SK-MEL-5 (cell line): ENCODE measurements at places on chromosomes 6 and 20. TPM values are rescaled to one million over a fixed set of nuclear protein-coding genes. Genes with fewer than 3 reads are reported as not detected.

Gene UNC93A
- total RNA-seq = not detected in 2 replicates

Gene PHACTR1
- total RNA-seq = 2.8 and 2.9 TPM in 2 replicates

Gene HLA-DMA
- total RNA-seq = 34.0 and 35.3 TPM in 2 replicates

Gene WFDC5
- not detected in 2 replicates for total RNA-seq

Gene PPP1R18
- 15.5 and 18.5 TPM in 2 replicates for total RNA-seq

Gene JPH2
- total RNA-seq = 0.08 and 0.13 TPM in 2 replicates

Gene CPNE5
- 0.63 TPM in 1 of 2 replicates, not detected in the other for total RNA-seq

Gene CEP43
- 11.1 and 13.2 TPM in 2 replicates for total RNA-seq

Gene LGSN
- total RNA-seq = 0.32 TPM in 1 of 2 replicates, not detected in the other

Gene CHRNA4
- not detected in 2 replicates for total RNA-seq

Gene HUS1B
- total RNA-seq = 0.16 and 0.56 TPM in 2 replicates

Gene TPD52L1
- total RNA-seq = 53.6 and 54.5 TPM in 2 replicates

Gene PLA2G7
- total RNA-seq = 0.19 and 0.53 TPM in 2 replicates

Gene C20orf202
- total RNA-seq = not detected in 2 replicates

Gene GLP1R
- not detected in 2 replicates for total RNA-seq

Gene RIPK1
- total RNA-seq = 28.3 and 29.6 TPM in 2 replicates

Gene THBD
- total RNA-seq = not detected in 2 replicates

Gene FKBP1C
- 0.98 and 1.4 TPM in 2 replicates for total RNA-seq

Gene KCNB1
- 0.05 TPM in 1 of 2 replicates, not detected in the other for total RNA-seq

Gene RWDD1
- 53.8 and 57.2 TPM in 2 replicates for total RNA-seq

Gene CRIP3
- not detected in 2 replicates for total RNA-seq

Gene SIGLEC1
- not detected in 2 replicates for total RNA-seq

Gene ARMC2
- total RNA-seq = 2.6 and 3.4 TPM in 2 replicates

Gene SPDEF
- not detected in 2 replicates for total RNA-seq

Gene ATAT1
- total RNA-seq = 1.8 and 3.9 TPM in 2 replicates

Gene HAO1
- total RNA-seq = not detected in 2 replicates

Gene TBX18
- 10.1 and 13.4 TPM in 2 replicates for total RNA-seq

Gene HLA-DQA1
- 0.08 and 0.37 TPM in 2 replicates for total RNA-seq

Gene WFDC10B
- total RNA-seq = not detected in 2 replicates

Gene MAP7
- total RNA-seq = 32.5 and 33.0 TPM in 2 replicates

Gene PRSS16
- 4.9 and 5.2 TPM in 2 replicates for total RNA-seq

Gene KIF6
- total RNA-seq = 20.5 and 23.6 TPM in 2 replicates

Gene GCNT2
- 38.6 and 39.8 TPM in 2 replicates for total RNA-seq

Gene CALHM4
- total RNA-seq = 0.16 TPM in 1 of 2 replicates, not detected in the other

Gene SYCP2
- 3.9 and 4.9 TPM in 2 replicates for total RNA-seq

Gene KIF3B
- total RNA-seq = 22.1 and 26.5 TPM in 2 replicates

Gene GRM4
- not detected in 2 replicates for total RNA-seq

Gene TNF
- not detected in 2 replicates for total RNA-seq

Gene FGD2
- total RNA-seq = 0.08 TPM in 1 of 2 replicates, not detected in the other

Gene OR2B6
- total RNA-seq = not detected in 2 replicates

Gene SCRT2
- total RNA-seq = not detected in 2 replicates

Gene BTNL2
- not detected in 2 replicates for total RNA-seq

Gene TBXT
- total RNA-seq = not detected in 2 replicates

Gene NKAPL
- total RNA-seq = not detected in 2 replicates

Gene ARFGEF3
- 0.82 and 0.85 TPM in 2 replicates for total RNA-seq

Gene BPIFB4
- not detected in 2 replicates for total RNA-seq

Gene NKX2-2
- 0.13 TPM in 1 of 2 replicates, not detected in the other for total RNA-seq

Gene EPB41L1
- total RNA-seq = 6.0 and 9.8 TPM in 2 replicates

Gene VSX1
- total RNA-seq = not detected in 2 replicates

Gene FOXF2
- total RNA-seq = 3.8 and 6.0 TPM in 2 replicates

Gene COL21A1
- total RNA-seq = 0.16 and 0.66 TPM in 2 replicates

Gene MAPK13
- total RNA-seq = 0.05 TPM in 1 of 2 replicates, not detected in the other

Gene C20orf141
- total RNA-seq = 0.88 TPM in 1 of 2 replicates, not detected in the other
